Left forelimb (tissue), 1 donor: ENCODE measurements at places on chromosomes 13 and 19.

GRCh38 chr13:93951108-93951507 lies 528.4 kb downstream of the DCT start:
- DNase-seq, result no peak

DNA sequence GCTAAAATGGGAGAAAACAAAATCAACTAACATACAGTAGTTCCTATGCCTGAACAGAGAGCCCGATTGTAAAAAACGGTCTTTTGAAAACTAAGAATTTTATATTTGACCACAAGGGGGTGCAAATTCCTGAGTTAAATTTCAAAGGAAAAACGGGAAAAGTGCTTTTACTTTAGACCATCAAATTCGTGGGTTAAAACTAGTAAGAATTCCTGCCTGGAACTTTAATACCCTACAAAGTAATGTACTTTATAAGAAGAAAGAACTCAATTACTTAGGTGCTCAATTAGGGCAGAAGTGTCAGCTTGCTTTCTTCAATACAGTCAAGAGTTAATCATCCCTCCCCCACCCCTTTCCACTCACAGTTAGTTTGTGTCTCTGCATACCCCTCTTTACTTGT lies 69.8 kb downstream of the KCNRG start:
- no peak for DNase-seq

- DNase-seq, result no peak
Measured at GRCh38 chr13:102863590-102863989, 17.8 kb downstream of the ERCC5 start.

DNA sequence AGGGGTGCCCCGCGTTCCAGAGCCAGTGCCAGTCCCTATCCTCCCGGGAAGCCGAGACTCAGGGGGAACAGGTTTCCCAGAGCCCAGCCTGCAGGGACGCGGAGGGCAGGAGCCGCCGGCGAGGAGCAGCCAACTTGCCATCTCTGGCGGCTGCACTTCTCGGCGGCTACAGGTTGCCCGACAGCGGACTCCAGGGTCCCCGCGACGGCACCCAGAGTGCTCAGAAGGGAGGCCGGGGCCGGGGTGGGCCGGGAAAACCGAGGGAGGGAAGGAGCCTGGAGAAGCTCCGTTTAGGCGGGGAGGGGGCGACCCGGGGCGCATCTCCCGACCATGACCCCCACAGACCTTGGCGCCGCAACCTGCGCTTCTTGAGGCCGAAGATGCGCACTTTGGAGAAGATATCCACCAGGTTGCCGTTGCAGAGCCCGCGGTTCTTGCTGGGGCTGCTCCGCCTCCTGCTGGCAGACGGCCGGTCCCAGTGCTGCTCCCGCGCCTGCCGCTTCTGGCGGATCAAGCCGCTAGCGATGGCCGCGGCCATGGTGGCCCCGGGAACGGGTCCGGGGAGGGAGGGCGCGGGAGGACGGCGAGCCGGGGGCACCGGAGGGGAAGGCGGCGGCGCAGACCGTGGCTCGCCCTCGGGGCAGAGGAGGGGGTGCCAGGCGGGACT lies 463.8 kb downstream of the ITGBL1 start:
- no peak for DNase-seq

GRCh38 chr13:97880311-97880675 lies 73.2 kb upstream of the IPO5 start:
- DNase-seq, result no peak

- no peak for DNase-seq
Measured at GRCh38 chr19:14414926-14415690, 4.0 kb downstream of the DDX39A start.

- no peak for DNase-seq
Measured at GRCh38 chr13:78102121-78102677, 183.6 kb upstream of the EDNRB start.

- no peak for DNase-seq
Measured at GRCh38 chr19:3807574-3808354, 21.6 kb upstream of the MATK start.

DNA sequence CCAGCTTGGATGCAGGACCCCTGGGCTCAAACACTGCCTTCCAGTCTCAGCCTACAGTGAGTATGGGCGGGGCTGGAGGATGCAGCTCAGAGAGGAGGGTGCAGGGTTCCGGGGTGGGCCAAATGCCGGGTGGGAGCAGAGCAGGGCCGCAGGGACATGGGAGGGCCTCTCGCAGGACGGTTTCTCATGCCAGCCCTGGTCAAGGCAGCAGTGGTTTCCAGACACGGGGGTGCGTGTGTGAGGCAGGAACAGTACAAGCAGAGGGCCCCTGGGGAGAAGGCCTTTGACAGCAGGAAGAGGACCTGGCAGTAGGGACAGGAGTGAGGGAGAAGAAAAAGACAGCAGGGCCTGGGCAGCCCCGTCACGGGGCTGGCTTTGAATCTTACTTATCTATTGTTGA lies 34.1 kb downstream of the CRTC1 start:
- no peak for DNase-seq

- no peak for DNase-seq
Measured at GRCh38 chr19:1985588-1986356, 29.7 kb downstream of the BTBD2 start.

DNA sequence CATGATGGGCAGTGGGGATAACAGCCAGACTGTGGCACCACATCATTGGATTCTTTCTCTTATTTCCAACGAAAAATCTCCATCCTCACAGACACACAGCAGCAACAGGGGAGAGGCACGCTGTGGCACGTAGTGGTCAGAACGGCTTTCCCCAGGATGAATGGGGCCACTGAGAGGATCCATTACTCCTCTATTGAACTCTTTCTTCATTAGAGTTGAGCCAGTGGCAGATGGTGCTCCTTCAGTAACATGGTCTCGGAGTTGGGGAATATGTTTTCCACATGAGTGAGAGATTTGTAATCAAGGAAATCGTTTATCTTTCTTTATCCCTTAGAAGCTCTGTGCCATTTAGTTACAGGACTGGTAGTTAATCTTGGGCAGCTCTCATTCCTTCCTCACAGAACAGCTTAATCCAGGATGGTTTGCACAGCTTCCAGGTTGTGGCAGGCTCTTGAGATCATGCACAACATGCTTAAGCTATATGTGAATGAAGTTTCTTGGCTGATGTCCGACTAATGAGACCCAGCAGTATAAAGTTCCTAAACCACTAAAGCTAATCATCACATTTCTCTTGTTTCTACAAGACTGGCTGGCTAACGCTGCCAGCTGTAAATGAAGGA lies 180.5 kb upstream of the SLC10A2 start:
- no peak for DNase-seq

GRCh38 chr19:1350867-1351266 lies 32.8 kb upstream of the NDUFS7 start:
- no peak for DNase-seq

- DNase-seq, result no peak
Measured at GRCh38 chr19:16417660-16418596, 53.8 kb downstream of the EPS15L1 start.

DNA sequence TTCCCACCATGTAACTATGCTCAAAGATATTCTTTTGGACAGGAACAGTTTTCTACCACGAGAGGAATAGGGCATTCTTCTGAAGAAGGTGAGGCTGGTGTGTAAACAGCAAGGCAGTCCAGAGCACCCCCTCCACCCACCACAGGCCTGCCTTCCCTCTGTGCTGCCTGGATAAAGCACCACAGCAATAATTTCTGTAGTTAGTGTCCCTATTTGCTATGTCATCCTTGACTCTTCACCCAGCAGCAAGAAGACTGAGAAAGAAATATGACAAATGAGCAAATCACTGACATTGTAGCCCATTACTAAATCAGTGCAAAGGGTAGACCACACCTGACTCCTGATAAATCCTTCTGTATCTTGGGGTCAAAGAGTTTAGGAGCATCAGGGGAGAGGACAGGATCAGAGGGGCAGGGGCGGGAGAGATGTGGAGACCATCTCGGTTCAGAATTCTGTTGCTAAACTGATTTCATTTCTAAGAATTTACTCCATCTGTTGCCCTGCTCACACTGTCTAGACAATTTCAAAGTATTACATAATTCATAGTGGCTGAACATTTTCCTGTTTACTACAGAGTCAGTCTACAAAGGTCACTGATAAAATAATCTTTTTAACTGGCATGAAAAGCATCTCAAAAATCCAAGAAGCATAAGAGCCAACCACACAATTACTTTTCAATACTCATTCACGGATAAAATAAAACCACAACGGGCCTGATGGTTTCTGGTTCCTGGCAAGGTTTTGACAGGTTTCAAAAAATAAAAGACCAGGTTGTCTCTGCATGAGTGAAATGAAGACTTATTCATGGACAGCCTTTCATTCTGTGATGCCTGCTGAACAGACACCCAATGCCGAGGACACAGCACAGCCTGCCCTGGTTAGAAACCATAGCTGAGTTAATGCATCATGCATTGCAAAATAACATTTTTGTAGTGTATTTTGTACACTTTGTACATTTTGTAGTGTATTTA lies 88.4 kb upstream of the IRS2 start:
- DNase-seq, result no peak

- DNase-seq, result no peak
Measured at GRCh38 chr19:48443731-48444128, 2.1 kb upstream of the GRWD1 start.
